ENCODE measurements at places on chromosomes 3 and 15.
A peak's percentile ranks its signal among the peaks of the same experiment; 100 is the strongest.

DNA sequence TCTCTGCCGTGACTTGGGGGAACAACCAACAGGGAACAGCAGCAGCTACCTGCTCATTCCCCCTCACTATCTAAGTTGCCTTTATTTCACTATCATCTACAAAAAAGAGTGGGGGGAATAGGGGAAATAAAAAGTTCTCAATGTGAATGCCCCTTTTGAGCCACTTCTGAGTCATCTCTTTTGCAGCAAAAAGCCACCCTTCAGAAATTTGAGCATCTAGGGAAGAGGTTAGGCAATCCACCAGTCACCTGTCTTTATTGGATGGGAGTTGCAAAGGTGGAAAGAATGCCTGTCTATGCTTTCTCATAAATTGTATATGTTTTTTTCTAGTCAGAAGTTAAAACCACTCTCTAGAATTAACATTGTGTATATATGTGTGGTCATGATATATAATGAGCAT lies 41.1 kb downstream of the GPD1L start:
- DNase-seq: no peak

DNA sequence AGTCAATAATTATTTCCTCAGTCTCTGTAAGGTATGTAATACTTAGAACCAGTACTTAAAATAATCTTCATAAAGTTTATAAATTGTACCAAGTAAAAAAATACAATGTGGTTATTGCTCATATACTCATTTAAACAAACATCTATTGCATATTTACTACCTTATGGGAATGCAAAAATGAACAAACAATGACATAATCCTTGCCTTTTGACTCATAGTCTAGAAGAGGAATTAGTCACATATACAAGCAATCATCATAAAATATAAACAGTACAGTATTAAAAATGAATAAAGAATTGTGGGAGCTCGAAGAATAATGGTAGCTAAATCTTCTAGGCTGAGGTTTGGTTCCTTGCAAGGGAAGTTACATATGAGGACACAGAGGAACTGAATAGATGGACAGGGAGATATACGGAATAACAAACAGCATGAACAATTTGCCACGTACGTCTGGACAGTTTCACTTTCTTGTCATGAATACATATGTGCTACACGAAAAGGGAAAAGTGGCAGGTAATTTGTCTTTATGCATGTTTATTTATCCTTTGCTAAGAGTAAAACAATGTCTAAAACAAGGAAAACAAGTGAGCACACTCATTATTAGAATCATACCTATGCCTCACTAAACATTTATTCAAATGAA lies 17.2 kb downstream of the IMPG2 start:
- no peak for DNase-seq

- peak; percentile 38 for DNase-seq
Observed at GRCh38 chr15:47988564-47988963, 132.2 kb upstream of the SLC24A5 start.

DNA sequence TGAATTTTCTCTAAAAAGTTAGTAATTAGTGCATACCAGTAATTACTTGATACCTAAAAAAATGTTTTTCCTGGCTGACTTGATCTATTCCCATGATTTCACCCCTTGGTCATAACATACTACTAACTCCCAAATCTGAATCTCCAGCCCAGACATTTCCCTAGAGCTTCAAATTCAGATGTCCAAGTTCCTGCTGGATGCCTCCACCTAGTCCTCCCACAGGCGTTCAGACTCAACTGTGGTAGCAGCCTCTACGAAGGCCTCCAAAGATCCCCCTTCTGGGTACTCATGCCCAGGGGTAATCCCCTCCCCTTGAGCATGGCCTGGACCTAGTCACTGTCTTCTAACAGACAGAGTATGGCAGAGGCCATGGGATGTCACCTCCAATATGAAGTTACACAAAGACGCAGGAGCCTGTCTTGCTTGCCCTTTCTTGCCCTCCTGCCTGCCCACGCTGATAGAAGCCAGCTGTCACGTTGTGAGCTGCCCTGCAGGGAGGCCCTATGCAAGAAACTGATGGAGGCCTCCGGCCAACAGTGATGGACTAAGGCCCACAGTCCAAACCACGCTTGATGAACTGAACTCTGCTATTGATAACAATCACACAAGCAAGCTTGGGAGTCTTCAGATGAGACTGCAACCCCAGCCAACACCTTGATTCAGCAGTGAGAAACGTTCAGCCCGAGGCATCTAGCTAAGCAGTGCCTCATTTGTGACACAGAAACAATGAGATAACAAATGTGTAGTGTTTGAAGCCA lies 8.6 kb upstream of the FBN1 start:
- DNase-seq: no peak

GRCh38 chr3:53129344-53129743 lies 891 bp downstream of the RFT1 start:
- DNase-seq: no peak

- DNase-seq: no peak
Observed at GRCh38 chr3:23752126-23752525, 53.6 kb upstream of the UBE2E1 start.

DNA sequence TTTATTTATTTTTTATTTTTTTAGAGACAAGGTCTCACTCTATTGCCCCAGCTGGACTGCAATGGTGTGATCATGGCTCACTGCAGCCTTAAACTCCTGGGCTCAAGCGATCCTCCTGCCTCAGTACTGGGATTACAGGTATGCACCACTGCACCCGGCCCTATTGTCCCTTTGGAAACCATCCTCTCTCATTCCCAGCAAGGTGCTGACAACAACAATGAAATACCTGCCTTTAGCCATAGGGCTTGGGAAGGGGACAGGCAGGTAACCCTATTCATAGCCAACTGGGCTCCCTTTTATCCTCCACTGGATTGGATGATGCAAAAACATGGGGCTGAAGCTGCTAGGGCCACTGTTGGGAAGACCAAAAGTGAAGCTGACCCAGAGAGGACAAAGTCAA lies 43.1 kb downstream of the SCAP start:
- DNase-seq: no peak

DNA sequence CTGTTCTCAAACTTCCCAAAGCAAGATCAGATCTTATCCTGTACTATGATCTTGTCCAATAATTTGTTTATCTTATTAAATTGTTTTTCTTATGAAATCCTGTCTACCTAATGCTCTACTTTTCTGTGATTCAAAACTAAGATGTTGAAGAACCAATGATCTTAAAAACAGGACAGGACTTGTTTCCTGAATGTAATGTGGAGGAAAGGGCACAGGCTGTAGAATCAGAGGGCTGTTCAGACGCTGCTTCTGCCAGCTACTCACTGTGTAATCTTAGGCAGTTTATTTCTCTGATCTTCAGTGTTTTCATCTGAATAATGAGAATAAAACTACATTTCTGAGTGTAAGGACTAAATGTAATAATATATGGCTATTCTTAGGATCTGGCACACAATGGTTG lies 20.1 kb upstream of the DMXL2 start:
- DNase-seq: no peak
